Neural progenitor cell (in vitro differentiated cells): ENCODE measurements at places on chromosomes 7 and 10. TPM values are rescaled to one million over a fixed set of nuclear protein-coding genes. Genes with fewer than 3 reads are reported as not detected.

Gene KIAA1217
- 13.1 and 14.6 TPM in 2 replicates for total RNA-seq

Gene EPHB4
- total RNA-seq = 66.5 and 106 TPM in 2 replicates

Gene CPN1
- total RNA-seq = not detected in 2 replicates

Gene APBB1IP
- not detected in 2 replicates for total RNA-seq

Gene LIPJ
- total RNA-seq = 0.06 and 0.39 TPM in 2 replicates

GRCh38 chr7:116399819-116400218 is 99.7 kb upstream of the CAV2 start:
- no peaks in the 10 kb centered on the region for H3K27me3 ChIP-seq
- H3K36me3 ChIP-seq = no peaks in the 10 kb centered on the region
- H3K4me3 ChIP-seq = no peak overlapping the region
- no peak overlapping the region for H3K27ac ChIP-seq
- no peak for DNase-seq

DNA sequence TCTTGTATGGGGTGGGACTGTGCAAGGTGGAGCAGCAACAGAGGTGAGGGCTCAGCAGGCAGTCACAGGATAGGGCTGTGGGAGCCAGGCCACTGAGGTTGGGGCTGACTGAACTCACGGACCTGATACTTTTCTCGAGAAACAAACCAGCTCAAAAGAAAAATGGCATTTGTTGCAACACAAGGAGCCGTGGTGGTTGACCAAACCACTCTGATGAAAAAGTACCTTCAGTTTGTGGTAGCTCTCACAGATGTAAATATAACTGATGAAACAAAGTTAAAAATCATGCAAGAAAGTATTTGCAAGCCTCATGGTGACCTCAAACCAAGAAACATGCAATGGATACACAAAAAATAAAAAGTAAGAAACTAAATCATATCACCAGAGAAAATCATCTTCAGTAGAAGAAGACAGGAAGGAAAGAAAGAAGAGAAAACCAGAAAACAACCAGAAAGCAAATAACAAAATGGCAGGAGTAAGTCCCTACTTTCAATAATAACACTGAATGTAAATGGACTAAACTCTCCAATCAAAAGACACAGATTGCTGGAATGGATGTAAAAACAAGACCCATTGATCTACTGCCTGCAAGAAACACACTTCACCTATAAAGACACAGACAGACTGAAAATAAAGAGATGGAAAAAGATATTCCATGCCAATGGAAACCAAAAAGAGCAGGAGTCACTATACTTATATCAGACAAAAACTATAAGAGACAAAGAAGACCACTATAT is 48.9 kb upstream of the DUSP5 start:
- H3K36me3 ChIP-seq = no peaks in the 10 kb centered on the region
- no peaks in the 10 kb centered on the region for H3K27me3 ChIP-seq
- no peak overlapping the region for H3K4me3 ChIP-seq
- no peak overlapping the region for H3K27ac ChIP-seq
- DNase-seq = no peak

- no peak for DNase-seq
- H3K27me3 ChIP-seq = no peaks in the 10 kb centered on the region
- H3K36me3 ChIP-seq = no peaks in the 10 kb centered on the region
- H3K4me1 ChIP-seq = peaks cover 19% of the 10 kb centered on the region
Measured at GRCh38 chr10:80739328-80739727, 201.6 kb downstream of the SH2D4B start.

DNA sequence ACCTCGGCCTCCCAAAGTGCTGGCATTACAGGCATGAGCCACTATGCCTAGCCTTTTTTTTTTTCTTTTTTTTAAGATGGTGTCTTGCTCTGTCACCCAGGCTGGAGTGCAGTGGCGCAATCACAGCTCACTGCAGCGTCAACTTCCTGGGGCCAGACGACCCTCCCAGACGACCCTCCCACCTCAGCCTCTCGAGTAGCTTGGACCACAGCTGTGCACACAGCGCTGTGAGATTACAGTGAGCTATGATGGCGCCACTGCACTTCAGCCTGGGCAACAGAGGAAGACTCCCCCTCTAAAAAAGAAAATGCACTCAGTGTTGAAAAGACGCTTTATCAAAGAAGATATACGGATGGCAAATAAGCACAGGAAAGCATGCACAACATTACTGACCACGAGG is 16.5 kb upstream of the WIPI2 start:
- H3K4me3 ChIP-seq = no peak overlapping the region
- DNase-seq = no peak
- no peaks in the 10 kb centered on the region for H3K36me3 ChIP-seq
- no peaks in the 10 kb centered on the region for H3K4me1 ChIP-seq
- H3K27ac ChIP-seq = no peak overlapping the region
- H3K27me3 ChIP-seq = no peaks in the 10 kb centered on the region

- H3K27ac ChIP-seq = no peak overlapping the region
- DNase-seq = no peak
- H3K4me3 ChIP-seq = no peak overlapping the region
- H3K36me3 ChIP-seq = no peaks in the 10 kb centered on the region
Measured at GRCh38 chr7:89760690-89761089, 393.6 kb upstream of the STEAP1 start.

- DNase-seq = no peak
- H3K4me3 ChIP-seq = no peak overlapping the region
- H3K27me3 ChIP-seq = no peaks in the 10 kb centered on the region
- peaks cover 6% of the 10 kb centered on the region for H3K36me3 ChIP-seq
Measured at GRCh38 chr10:21849607-21850006, 153.9 kb downstream of the DNAJC1 start.
